ENCODE measurements at places on chromosomes 13 and 19. TPM values are rescaled to one million over a fixed set of nuclear protein-coding genes. Genes with fewer than 3 reads are reported as not detected.

The ZFP82 gene
- 5.3 TPM for total RNA-seq

The TTC9B gene
- total RNA-seq, result not detected

The PLK5 gene
- total RNA-seq, result not detected

The FBXO17 gene
- not detected for total RNA-seq

The ATP7B gene
- 0.38 TPM for total RNA-seq

The LNX2 gene
- 6.6 TPM for total RNA-seq

GRCh38 chr19:12450844-12451243 lies 10.0 kb upstream of the ZNF443 start:
- no peaks in the 10 kb centered on the region for H3K27me3 ChIP-seq
- H3K4me1 ChIP-seq, result no peaks in the 10 kb centered on the region
- no peak overlapping the region for H3K27ac ChIP-seq
- H3K4me3 ChIP-seq, result no peak overlapping the region

DNA sequence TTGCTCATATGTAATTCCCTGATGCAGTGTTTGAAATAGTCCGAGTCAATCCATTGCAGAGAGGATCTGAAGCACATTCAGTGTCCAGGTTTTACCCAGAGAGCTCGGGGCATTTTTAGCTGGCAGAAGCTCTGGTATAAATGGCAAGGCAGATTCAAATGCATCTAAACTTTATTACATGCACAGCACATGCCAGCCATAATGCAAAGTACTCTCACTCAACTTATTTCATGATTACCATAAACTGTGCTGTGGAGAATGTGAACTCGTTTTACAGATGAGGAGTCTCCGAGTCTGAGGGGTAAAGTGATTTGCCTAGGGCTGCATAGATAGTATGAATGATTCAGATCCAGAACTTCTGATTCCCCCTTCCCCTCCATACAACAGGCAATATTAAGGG lies 13.5 kb upstream of the CBY2 start:
- no peak for DNase-seq
- H3K27me3 ChIP-seq, result peaks cover 17% of the 10 kb centered on the region
- no peaks in the 10 kb centered on the region for H3K4me1 ChIP-seq
- H3K4me3 ChIP-seq, result no peak overlapping the region
- H3K27ac ChIP-seq, result no peak overlapping the region

- H3K4me1 ChIP-seq, result peaks cover 16% of the 10 kb centered on the region
- peak; percentile 46 for DNase-seq
- H3K36me3 ChIP-seq, result peaks cover 54% of the 10 kb centered on the region
- no peaks in the 10 kb centered on the region for H3K27me3 ChIP-seq
- H3K4me3 ChIP-seq, result peak overlapping the region; percentile 69
These were observed 665 bp downstream of the ZNF347 start for GRCh38 chr19:53158119-53158656.

DNA sequence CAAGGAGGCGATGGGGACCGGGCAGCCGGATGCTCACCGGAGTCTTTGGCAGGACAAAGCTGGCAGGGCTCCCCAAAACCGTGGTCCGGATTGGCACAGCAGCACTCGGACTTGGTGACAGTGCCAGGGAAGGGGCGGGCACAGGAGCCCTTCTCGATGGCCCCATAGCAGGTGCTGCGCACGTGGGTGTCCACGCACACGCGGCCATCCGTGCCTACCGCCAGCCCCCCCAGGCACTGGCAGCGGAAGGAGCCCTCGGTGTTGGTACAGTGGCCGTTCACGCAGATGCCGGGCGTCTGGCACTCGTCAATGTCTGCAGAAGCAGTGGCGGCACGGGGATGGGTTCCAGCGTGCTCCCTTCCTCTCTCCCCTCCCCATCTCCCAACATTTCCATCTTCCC lies 17.9 kb downstream of the FBN3 start:
- H3K27ac ChIP-seq, result no peak overlapping the region
- no peaks in the 10 kb centered on the region for H3K4me1 ChIP-seq
- H3K36me3 ChIP-seq, result no peaks in the 10 kb centered on the region

- no peaks in the 10 kb centered on the region for H3K27me3 ChIP-seq
- H3K4me3 ChIP-seq, result peak overlapping the region; percentile 26
- peak overlapping the region; percentile 59 for H3K27ac ChIP-seq
- DNase-seq, result no peak
- peaks cover 44% of the 10 kb centered on the region for H3K4me1 ChIP-seq
- peaks cover 12% of the 10 kb centered on the region for H3K36me3 ChIP-seq
These were observed 43.2 kb downstream of the KLF12 start for GRCh38 chr13:74090869-74091605.

- peaks cover 58% of the 10 kb centered on the region for H3K27me3 ChIP-seq
- H3K36me3 ChIP-seq, result no peaks in the 10 kb centered on the region
- DNase-seq, result no peak
These were observed 1.1 kb downstream of the RUBCNL start for GRCh38 chr13:46385946-46386345.

DNA sequence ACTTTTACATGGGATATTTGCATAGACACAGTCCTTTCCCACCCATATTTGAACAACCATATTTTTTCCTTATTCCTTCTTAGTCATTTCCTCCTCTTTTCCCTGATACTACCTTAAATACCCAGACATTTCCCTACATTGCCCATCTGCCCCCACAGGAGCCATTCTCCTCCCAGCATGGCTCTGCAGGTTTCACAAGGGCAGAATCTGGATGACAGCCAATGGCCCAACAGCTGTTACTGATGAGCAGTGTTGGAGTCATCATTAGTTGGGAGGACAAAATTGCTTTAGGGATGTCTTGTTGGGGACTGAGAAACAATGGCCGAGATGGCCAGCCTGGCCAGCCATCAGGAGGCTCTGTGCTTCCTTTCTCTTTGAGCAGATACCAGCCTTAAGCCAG lies 209.5 kb downstream of the KLF5 start:
- H3K36me3 ChIP-seq, result peaks cover 5% of the 10 kb centered on the region
- DNase-seq, result no peak
- no peak overlapping the region for H3K4me3 ChIP-seq

DNA sequence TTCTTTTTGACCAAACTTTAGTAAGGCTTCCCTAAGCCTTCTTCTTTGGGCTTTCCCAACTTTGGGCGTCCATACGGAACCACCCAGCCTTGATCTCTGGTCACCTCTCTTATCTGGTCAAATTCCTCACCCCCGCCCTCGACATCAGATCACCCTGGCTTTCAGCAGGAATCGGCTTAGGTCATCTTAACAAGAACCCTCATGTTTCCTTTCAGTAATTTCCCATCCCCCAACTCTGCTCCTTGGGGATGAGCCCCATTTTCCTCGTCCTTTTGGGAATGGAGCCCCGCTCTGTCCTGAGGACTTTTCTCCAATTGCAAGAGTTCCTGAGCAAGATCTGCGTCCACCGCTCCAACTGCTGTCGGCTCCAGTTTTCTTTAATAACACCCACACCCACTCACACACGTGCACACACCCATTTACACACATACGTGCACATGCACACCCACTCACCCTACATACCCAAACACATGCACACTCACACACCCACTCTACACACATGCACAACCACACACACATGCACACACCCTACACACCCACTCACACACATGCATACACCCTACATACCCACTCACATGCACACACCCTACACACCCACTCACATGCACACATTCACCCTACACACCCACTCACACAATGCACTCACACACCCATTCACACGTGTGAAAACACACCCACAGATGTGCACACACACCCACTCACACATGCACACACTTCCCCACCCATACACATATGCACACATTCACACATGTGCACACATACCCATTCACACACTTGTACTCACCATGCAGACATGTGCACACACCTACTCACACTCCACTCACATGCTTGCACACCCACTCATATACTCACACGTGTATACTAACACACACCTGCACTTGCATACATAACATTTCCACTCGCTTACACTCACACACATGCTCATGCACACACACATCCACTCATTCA lies 87.0 kb upstream of the TM9SF2 start:
- no peaks in the 10 kb centered on the region for H3K27me3 ChIP-seq
- H3K36me3 ChIP-seq, result peaks cover 7% of the 10 kb centered on the region
- DNase-seq, result no peak
- H3K4me1 ChIP-seq, result peaks cover 9% of the 10 kb centered on the region
- no peak overlapping the region for H3K27ac ChIP-seq
- H3K4me3 ChIP-seq, result no peak overlapping the region

DNA sequence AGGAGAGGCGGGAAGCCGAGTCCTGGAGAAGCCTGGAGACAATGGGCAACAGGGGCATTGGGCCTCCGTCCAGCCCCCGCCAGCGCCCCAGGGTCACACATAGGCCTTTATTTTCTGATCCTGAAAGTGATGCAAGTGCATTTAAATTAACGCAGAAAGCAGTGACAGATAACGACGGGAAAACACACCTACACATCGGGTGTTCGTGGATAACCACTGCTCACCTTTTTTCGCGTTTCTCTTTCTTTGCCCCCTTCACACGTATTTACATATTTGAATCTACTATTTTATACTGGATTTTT lies 30.4 kb upstream of the GRTP1 start:
- peaks cover 8% of the 10 kb centered on the region for H3K27me3 ChIP-seq
- no peak for DNase-seq
- H3K4me1 ChIP-seq, result peaks cover 8% of the 10 kb centered on the region
- H3K4me3 ChIP-seq, result peak overlapping the region; percentile 22
- H3K36me3 ChIP-seq, result no peaks in the 10 kb centered on the region

- no peak for DNase-seq
- H3K4me1 ChIP-seq, result peaks cover 5% of the 10 kb centered on the region
- no peaks in the 10 kb centered on the region for H3K27me3 ChIP-seq
These were observed 48.0 kb upstream of the ADGRE5 start for GRCh38 chr19:14333101-14333871.

DNA sequence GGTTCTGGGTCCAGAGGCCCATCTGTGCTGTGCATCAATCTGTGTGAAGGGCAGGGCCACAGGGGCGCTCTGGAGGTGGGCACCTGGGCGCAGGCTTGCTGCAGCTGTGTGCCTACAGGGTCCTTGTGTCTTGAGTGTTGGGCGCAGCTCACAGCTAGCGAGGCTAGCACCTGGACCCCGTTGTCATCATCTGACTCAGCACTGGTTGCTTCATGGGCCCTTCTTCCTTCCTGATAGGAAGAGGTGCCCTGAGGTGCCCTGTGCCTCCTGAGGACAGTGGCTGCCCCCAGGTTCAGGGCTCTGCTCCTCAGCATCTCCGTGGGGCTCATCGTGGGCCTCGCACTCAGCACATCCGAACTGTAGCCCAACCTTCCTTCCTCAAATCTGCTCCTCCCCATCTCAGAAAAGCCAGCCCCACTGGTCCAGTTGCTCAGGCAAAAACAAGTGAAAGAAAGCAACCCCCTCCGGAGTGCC lies 54.8 kb downstream of the GATAD2A start:
- peak; percentile 76 for DNase-seq
- peak overlapping the region; percentile 68 for H3K4me3 ChIP-seq
- peak overlapping the region; percentile 90 for H3K27ac ChIP-seq

DNA sequence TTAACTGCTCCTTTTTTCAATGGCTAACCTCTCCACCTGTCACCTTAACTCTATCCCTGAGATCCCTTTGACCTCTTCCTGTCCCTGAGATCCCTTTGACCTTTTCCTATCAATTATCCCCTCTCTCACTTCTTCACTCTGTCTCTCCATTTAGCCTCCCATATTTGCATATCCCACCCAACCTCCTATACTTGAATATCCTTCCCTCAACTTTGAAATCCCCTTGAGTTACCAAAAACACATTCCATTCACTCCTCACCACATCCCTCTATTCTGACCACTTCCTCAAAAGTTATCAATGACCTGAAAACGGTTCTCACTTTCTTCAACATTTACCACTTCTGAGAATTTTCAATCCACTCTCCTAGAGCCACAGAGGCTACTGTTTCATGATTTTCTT lies 3.0 kb downstream of the MYCBP2 start:
- no peak for DNase-seq
- no peaks in the 10 kb centered on the region for H3K27me3 ChIP-seq
- peak overlapping the region; percentile 92 for H3K4me3 ChIP-seq

- H3K36me3 ChIP-seq, result no peaks in the 10 kb centered on the region
- no peaks in the 10 kb centered on the region for H3K27me3 ChIP-seq
- DNase-seq, result no peak
- H3K4me3 ChIP-seq, result no peak overlapping the region
- H3K4me1 ChIP-seq, result no peaks in the 10 kb centered on the region
These were observed 41.9 kb upstream of the ZNF536 start for GRCh38 chr19:30330266-30330665.

DNA sequence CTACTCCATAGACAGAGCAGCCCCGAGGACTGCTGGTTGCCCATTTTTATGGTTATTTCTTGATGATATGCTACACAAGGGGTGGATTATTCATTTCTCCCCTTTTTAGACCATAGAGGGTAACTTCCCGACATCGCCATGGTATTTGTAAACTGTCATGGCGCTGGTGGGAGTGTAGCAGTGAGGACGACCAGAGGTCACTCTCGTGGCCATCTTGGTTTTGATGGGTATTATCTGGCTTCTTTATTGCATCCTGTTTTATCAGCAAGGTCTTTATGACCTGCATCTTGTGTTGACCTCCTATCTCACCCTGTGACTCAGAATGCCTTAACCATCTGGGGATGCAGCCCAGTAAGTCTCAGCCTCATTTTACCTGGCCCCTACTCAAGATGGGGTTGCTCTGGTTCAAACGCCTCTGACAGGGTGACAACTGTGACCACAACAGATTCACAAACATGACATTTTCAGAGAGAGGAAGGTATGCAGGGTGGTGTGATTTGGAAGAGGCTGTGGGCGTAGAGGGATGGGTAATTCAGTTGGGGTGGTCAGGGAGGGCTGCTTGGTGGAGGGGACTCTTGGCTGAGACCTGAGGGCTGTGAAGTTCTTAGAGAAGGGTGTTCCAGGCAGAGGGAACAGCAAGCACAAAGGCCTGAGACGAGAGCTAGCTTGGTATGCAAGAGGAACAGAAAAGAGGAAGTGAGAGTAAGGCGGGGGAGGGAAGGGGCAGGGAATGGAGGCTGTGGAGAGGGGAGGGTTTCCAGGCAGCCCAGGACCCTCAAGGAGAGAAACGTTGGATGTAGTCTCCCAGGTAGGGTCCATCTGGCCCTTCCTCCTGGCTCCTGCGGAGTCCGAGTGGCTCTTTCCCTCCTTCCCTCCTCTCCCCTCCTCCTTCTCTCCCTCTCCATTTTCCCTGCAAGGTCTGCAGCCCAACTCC lies 23.5 kb downstream of the FAM187B start:
- H3K36me3 ChIP-seq, result peaks cover 11% of the 10 kb centered on the region
- H3K4me1 ChIP-seq, result peaks cover 65% of the 10 kb centered on the region
- no peaks in the 10 kb centered on the region for H3K27me3 ChIP-seq

DNA sequence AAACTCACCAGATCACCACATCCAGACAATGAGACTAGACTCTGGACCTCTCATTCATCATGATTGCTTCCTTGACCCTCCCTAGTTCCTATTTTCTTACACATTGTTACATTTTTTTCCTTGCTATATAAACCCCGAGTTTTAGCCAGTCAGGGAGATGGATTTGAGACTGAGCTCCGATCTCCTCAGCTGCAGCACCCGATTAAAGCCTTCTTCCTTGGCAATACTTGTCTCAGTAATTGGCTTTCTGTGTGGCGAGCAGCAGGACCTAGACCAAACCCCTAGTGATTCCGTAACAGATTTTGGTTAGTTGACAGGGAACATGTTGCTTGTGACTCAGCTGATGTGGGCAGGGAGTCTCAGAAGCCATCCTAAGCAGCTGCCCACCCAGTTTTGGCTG lies 44.0 kb downstream of the SUCLA2 start:
- DNase-seq, result no peak
- no peak overlapping the region for H3K27ac ChIP-seq
- no peaks in the 10 kb centered on the region for H3K27me3 ChIP-seq
- no peak overlapping the region for H3K4me3 ChIP-seq
- no peaks in the 10 kb centered on the region for H3K4me1 ChIP-seq

Data from activated CD8-positive, alpha-beta memory T cell treated with anti-CD3 and anti-CD28 coated beads, Interleukin-2, amount 10 ng/mL, durations not matched to agents 7 days and 5 days (primary cell).